ENCODE measurements at places on chromosomes 11 and 22. TPM values are rescaled to one million over a fixed set of nuclear protein-coding genes. Genes with fewer than 3 reads are reported as not detected.

GRCh38 chr11:57787920-57788702, 26.5 kb downstream of the CTNND1 start:
- H3K36me3 ChIP-seq, result no peaks in the 10 kb centered on the region
- no peak overlapping the region for H3K27ac ChIP-seq
- H3K27me3 ChIP-seq, result no peaks in the 10 kb centered on the region
- DNase-seq, result no peak

GUCD1 gene
- 144 TPM for total RNA-seq

DNA sequence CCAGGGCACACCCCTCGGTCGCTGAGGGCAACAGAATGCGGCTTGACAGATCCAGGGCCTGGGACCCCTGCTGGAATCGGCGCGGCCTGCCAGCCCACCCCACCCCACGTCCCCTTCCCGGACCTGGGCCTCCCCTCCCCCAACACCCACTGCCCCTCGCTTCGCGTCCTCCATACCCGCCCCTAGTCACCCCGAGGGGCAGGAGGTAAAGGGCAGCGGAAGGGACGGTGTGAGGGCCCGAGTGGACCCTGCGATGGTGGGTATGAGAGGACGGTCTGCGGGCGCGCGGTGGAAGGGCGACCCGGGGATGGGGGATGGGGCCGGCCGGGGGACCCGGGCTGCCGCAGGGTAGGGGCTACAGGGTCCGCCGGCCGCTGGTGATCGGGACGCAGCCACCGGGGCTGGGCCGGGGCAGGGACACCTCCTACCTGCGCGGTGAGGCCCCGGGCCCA, 311 bp downstream of the APBB1 start:
- no peaks in the 10 kb centered on the region for H3K4me1 ChIP-seq
- H3K27me3 ChIP-seq, result no peaks in the 10 kb centered on the region
- no peaks in the 10 kb centered on the region for H3K36me3 ChIP-seq
- H3K27ac ChIP-seq, result no peak overlapping the region
- DNase-seq, result no peak
- H3K4me3 ChIP-seq, result no peak overlapping the region

MPPED2 gene
- not detected for total RNA-seq

DNA sequence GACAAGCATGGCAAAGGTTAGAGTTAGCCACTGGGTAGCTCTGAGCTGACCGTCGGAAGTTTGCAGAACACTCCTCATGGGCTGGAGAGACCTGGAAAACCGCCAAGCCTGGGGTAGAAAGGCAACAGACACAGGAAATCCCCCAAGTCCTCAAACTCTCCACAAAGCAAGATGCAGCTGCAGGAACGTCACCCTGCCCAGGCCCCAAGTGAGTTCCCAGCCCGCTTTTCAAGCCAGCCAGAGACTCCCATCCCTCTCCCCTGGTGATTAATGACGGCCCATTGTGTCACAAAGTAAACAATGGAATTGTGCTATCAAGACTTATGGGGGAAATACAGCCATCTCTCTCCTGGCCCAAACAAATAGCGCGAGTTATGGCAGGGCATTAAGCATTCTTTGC, 633.0 kb downstream of the TBC1D22A start:
- H3K4me3 ChIP-seq, result no peak overlapping the region
- H3K27me3 ChIP-seq, result no peaks in the 10 kb centered on the region
- no peak for DNase-seq
- no peak overlapping the region for H3K27ac ChIP-seq
- no peaks in the 10 kb centered on the region for H3K36me3 ChIP-seq

MMP1 gene
- not detected for total RNA-seq

A4GALT gene
- not detected for total RNA-seq

- no peak overlapping the region for H3K27ac ChIP-seq
- DNase-seq, result no peak
- no peak overlapping the region for H3K4me3 ChIP-seq
These were observed 55.1 kb downstream of the NAV2 start for GRCh38 chr11:19767627-19768151.
